ENCODE measurements at places on chromosomes 2 and 18. TPM values are rescaled to one million over a fixed set of nuclear protein-coding genes. Genes with fewer than 3 reads are reported as not detected.
A peak's percentile ranks its signal among the peaks of the same experiment; 100 is the strongest.

Gene INPP4A
- 16.9 TPM for total RNA-seq

Gene MAL
- not detected for total RNA-seq

Gene FAM117B
- total RNA-seq, result 0.26 TPM

- DNase-seq, result no peak
These were observed 206.2 kb upstream of the LRRTM1 start for GRCh38 chr2:80510716-80511115.

DNA sequence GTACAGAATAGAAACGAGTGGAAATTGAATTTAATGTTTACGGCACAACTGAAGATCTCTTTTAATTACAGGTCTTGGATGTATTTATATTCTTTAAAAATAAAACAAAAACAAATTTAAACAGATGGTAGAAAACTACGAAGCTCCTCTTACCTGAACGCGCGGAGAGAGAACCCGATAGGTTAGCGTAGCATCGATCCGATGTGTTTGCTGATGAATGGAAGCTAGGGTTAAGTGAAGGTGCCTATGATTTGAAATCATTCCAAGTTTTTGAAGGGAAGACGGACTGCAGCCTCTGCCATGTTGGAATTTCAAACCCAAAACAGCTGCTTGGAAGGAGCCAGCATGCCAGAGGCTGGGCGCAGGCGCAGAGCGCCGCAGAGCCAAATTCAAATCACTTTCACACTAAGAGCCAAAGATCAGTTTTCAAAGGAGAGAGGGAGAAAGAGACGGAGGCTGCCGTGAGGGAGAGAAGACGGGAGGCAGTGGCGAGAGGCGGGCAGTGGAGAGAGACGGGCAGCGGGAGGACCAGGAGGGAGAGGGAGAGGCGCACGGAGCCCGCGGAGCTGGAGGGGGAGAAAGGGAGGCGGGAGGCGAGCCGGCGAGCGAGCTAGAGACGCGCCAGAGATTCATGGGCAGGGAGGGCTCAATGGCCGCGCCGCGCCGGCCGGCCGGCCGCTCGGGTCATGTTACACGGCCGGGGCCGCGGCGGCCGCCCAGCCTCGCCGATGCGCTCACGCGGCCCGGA lies at the start of gene FIGN:
TSS of gene FIGN (minus strand) at position 324 of the 748 bp plus-strand sequence. CDS start 1,081 bp downstream, outside the sequence.
- DNase-seq, result peak; percentile 70

DNA sequence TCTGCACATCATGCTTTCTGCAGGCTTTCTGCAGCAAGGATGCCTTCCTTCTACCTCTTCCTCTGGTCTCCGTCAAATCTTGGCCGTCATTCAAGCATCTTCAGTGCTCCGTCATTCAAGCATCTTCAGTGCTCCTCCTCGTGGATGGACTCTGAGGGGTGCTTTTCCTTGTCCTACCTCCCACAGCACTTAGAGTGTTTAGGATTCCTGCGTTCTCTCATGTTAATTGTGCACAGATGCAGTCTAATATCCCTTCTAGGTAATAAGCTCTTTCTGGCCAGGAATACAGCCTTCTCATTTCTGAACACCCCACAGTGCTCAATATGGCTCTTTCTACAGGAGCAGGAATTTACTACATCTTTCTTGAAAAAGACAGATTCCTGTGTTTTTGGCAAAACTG lies 59.8 kb downstream of the ZNF236 start:
- DNase-seq, result no peak

DNA sequence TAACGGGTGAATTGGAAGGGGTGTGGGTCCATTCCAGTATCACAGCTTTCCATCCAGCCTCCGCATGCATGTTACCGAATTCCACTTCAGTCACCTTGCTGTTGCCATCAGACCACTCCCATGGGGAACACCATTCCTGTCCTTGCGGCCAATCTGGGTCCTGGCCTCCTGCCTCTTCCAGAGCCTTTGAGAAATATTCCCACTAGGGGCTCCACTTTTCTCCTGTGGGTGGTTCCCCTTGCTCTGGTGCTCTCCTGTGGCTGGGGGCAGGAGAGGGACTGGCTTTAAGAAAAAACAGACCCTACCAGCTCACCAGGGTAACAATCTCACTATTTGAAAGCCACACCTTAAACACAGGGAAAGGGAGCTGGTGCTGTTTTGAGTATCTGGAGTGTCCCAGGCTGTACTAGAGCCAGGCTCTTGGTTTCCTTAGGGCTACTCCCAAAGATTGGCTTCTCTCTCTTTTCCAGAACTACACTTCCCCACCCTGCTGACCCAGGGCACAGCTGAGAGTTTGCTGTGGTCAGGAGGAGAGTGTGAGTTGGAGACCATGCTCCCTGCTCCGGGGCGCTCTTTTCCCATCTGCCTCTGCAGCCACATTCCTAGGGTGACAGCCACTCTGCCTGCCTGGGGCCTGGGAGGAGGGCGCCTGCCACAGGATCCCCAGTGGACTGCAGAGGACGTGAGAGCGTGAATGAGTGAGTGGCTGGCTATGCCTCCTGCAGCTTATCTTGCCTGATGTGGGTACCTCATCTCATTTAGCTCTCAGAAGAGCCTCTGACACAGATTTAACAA lies 460.8 kb upstream of the HS6ST1 start:
- DNase-seq, result peak; percentile 17

Data from SJSA1 (cell line).